ENCODE measurements at places on chromosomes 6 and 20.

DNA sequence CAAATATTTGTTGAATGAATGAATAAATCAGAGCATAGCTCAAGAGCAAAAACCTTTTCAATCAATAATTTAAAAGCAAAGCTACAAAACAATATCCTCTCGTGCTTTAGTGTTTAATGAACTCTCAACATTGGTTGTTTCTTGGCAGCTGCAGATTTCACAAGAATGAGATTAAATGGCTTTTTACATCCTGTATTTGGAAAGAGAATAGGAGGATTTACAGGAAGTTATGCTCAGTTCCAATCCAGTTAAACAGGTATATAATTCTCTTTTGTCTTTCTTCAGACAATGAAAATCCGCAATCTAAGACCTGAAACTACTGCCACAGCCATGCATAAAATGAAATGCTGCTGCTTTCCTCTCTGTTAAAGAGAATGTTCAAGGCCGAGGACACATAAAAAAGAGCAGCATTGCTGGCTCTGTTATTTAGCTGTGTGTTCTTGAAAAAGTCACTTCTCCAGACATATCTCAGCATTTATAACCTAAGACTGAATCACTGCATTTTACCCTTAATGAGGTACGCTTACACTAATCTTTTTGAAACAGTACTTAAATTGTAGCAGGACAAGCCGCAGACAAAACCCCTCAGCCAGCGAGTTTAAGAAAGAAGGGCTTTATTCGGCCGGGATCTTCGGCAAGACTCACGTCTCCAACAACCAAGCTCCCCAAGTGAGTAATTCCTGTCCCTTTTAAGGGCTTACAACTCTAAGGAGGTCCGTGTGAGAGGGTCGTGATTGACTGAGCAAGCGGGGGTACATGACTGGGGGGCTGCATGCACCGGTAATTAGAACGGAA, 3.6 kb downstream of the C6orf52 start:
- no peak for DNase-seq

DNA sequence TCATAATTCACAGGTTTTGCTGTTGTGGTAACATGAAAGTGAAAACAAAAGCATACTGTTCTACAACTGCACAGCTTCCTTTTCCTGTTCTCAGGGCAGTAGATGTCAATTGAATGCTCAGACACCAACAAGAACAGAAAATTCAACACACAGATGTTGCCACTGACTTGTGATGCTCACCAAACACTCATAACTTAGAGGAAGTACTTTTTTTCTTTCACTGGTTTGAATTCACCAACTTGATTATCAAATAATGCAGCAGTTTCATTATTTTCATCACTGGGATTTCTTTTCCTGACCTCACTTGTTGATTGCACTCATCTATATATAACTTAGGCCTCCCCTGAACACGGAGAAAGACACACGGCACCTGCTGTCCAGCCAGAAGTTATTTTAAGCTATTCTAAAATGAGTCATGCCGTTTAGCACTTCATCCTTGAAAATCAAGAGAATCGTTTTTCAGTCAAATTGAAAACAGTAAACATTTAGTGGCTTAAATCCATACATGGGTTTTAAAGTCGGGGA, 949 bp downstream of the TXLNB start:
- DNase-seq, result no peak

DNA sequence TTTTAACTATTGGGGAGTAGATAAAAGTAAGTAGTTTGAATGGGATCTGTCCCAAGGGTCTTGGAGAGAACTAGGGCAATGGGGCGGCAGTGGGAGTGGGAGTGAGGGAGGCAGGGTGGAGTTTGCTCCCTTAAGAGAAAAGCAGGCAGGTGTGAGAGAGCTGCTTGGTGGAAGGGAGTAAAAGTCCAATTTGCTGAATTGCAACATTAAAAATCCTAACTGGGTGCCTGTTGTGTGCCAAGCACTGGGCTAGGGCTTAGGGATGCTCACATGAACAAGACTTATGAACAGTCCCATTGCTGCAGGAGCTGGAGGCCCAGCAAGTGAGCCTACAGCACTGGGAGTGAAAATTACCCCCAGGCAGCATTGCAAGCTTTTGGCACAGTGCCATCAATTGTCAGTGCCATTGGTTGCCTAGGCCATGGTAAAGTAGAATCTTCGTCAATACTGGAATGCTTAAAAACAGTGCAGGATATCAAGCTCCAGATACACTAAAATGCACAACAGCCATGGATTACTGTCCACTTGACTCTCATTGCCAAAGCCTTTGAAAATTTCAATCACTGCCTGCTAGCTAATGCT, 277.7 kb upstream of the JARID2 start:
- no peak for DNase-seq

GRCh38 chr6:170052991-170053821, 237.7 kb downstream of the DLL1 start:
- no peak for DNase-seq

GRCh38 chr20:10673176-10673841, 490 bp downstream of the JAG1 start:
- no peak for DNase-seq

- no peak for DNase-seq
These were observed 6.6 kb downstream of the ALDH5A1 start for GRCh38 chr6:24501374-24501773.

GRCh38 chr6:10733151-10733715, 10.4 kb downstream of the TMEM14C start:
- no peak for DNase-seq

DNA sequence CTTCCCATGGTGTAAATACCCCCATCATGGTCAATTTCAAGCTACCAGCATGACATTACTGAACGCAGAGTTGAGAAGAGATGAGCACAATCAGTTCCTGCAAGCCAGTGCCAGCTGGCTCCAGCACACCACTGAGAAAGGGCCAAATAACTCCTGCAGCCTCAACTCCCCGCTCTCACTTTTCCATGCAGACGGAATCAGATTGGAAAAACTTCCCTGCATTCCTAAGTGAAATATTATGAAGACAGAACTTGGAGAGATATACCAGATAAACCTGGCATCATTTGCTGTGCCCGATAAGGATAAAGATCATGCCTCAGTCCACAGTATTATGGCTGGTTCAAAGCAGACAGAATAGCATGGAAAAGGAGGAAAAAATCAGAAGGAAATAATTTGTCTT, 56.7 kb downstream of the FILIP1 start:
- DNase-seq, result no peak

DNA sequence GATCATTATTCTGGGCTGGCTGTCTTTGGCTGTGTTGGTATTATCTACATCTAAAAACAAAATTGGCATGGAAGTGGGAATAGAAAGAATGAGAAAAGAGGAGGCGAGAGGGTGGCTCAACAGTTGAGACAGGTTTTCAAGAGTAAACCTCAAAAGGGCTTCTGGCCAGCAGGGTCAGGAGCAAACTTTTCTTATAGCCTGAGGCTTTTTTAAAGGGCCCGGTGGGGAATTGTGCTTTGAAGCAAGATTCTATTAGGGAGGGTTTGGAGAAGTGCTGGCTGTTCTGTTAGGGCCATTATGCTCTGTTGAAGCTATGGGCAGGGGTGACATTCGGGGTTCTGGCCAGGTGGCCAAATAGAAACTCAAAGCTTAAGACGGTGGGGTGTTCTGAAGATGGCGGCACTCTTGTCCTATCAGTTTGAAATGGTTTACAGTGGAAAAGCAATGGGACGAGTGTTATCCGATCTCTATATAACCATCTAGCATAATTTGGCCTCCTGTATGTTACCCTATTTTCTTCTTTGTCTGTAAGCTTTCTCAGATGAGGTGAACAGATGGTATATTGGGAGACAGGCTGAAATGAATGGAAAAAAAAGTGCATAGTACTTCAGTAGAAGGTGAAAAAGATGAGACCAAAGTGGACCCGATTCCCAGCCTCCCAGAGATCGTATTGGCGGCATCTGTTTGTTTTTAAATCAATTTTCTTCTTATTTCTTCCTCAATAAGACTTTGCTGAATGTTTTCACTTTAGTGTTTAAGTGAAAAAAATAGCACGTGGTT, 132.1 kb upstream of the CNR1 start:
- no peak for DNase-seq

DNA sequence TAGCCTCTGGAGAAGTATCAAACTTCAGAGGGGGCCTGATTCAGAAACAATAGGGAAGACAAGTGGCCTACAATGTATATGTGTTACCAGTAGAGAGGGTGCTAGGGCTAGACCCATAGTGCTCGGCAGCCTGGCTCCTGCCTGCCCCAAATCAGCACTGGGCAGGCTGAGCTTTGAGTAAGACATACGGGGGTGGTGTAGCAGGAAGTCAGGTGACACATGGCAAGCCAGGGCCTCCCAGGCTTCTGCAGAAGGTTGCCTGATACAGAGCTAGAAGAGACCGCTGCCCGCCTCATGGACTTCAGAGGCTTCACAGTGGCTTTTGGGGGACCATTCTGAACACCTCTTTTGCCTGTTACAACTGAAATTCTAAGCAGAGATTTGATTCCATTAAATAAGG, 43.4 kb downstream of the RALY start:
- DNase-seq, result peak; percentile 16

GRCh38 chr6:109172101-109172746, 76.9 kb downstream of the CEP57L1 start:
- no peak for DNase-seq

DNA sequence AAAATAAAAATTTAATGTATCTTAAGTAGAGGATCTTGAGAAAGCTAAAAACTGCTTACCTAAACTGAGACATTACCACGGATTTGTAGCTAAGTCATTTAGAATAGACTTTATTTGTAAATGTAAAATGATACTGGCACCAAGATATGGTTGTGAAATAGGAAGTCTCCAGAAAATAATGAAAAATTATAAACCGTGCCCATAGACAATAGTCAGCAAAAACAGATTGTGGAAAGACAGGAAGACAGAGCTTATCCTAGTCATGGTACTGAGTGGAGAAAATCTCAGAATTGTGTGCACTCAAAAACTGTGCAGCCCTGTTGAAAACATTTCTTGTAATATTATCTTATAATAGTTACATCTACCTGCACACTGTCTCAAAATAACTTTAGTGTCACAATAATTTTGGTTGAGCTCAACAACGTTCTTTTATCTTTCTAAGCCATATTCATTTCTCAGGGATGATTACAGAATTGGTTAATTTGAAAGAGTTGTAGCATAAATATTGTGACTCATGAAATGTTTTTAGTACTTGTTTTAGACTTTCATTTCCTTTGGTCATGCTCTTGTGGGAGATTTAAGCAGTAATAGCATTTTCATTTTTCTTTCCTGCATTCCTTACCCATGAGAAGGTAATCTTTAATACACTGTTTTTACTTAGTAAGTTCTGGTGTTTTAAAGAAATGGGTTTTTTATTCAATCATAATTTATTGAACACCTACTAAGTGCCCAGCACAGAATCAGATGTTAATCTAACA, 174.5 kb downstream of the SOX4 start:
- DNase-seq, result no peak

DNA sequence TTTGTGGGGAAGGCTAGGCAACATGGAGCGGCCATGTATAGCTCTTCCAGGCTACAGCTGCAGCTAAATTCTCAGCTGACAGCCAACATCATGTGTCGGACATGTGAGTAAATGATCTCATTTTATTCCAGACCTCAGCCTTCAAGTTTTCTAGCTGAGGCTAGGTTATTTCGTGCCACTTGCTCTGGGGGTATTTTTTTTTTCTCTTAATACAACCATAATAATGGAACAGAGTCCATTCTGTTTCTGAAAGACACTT, 573.5 kb downstream of the CD109 start:
- no peak for DNase-seq

DNA sequence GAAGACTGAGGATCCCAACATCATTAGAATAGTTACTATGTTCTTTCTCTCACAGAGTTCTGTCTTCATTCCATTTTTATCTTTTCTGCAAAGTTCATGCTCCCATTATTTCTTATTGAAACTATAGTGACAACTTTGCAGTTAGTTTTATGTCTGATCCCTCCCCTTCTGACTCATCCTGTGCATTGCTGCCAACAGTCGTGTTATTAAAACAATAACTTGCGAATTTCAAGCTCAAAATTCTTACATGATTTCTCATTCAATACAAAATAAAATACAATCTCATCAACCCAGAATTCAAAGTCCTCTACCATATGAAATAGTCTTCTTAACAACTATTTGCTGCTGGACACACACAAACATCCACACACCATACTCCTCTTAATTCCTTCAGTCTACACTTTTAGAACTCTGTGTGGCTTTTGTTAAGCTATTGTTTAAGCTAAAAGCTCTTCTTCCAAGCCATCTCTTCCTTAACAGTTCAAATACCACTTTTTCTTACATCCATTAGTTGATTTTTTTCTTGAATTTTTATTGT, 261.4 kb upstream of the IRAK1BP1 start:
- DNase-seq, result no peak

- DNase-seq, result no peak
These were observed 8.8 kb downstream of the CDH4 start for GRCh38 chr20:61260905-61261304.

DNA sequence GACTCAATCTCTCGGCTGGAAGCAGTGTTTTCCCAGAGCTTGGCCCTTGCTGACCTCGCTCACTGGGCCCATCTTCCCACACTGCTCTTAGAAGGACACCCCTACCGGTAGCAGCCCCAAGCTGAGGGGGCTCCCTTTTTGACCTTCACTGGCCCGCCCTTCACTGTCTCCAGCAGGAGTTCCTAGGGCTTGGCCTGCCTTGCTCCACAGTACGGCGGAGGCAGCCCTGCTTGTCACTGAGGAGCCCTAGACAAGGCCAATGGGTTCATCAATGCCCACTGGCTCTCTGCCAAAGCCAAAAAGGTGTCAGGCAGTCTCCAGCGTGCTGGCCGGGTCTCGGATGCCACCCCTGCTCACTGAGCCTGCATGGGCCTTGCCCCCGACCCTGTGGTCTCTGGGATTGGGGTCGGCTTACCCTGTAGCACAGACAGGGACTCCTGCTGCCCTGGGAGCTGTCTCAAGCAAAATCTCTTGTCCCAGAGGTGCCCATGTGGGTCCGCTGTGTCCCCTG, 2.1 kb downstream of the MMP24OS start:
- DNase-seq, result no peak

- DNase-seq, result no peak
These were observed 46.1 kb upstream of the GFRAL start for GRCh38 chr6:55281215-55281614.

- no peak for DNase-seq
These were observed 17.6 kb upstream of the OR2J2 start for GRCh38 chr6:29153083-29153482.

DNA sequence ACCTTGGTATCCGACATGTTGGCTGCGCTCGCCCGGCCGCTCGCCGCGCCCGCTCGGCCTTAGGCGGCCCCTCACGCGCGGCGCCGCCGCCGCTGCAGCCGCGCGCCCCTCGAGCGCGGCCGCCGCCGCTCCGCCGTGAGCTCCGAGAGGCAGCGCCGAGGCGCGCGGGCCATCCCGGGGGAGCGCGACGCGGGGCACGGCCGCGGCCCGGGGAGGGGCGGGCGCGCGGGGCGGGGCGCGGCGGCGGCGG, at the start of gene KIF13A:
TSS of gene KIF13A (minus strand) at position 189 of the 250 bp plus-strand sequence. CDS start at position 17, 172 bp downstream.
- no peak for DNase-seq

DNA sequence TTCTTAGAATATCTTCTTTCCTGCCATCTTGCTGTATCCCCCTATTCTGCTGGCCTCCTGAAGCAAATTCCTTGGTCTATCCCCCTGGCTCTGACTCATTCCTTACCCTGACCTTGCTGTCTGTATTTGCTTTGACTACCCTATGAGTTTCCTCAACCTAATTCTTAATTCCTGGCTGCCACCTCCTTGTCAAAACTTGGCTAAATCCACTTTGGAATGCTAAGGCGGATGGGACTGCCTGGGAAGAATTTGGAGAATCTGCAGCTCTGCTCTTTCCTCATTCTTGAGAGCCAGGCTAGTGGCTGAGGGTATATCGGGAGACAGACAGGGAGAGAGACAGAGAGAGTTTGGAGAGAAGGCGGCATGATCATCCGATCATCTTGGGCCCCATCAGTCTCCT, 24.4 kb downstream of the CAP2 start:
- no peak for DNase-seq
